ENCODE measurements at places on chromosomes 1 and 21. TPM values are rescaled to one million over a fixed set of nuclear protein-coding genes. Genes with fewer than 3 reads are reported as not detected.
A peak's percentile ranks its signal among the peaks of the same experiment; 100 is the strongest.

Gene ZNF593OS
- total RNA-seq, result not detected

GRCh38 chr1:174703309-174703708, 255.5 kb downstream of the GPR52 start:
- DNase-seq, result no peak

- no peak for DNase-seq
Measured at GRCh38 chr1:147514233-147514632, 27.1 kb upstream of the BCL9 start.

Gene OR2M3
- not detected for total RNA-seq

DNA sequence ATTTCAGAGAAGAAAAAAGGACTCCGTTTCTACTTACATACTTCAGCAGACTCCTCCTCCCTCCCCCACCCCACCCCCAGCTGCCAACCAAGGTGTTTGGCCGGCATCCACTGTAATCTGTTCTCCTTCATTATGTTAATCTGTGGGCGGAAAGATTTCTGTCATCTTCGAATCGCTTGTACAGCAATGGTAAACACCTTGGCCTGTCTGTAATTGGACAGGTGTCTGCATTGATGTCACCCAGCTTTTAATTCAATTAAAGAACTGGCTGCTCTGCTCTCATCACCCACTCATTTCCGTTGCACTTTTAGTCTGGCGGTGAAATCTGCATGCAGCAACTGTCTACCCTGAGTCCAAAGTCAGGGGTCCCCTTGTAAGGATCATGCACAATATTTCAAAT, 368.6 kb downstream of the USH2A start:
- DNase-seq, result no peak

Gene DPT
- 75.6 TPM for total RNA-seq

DNA sequence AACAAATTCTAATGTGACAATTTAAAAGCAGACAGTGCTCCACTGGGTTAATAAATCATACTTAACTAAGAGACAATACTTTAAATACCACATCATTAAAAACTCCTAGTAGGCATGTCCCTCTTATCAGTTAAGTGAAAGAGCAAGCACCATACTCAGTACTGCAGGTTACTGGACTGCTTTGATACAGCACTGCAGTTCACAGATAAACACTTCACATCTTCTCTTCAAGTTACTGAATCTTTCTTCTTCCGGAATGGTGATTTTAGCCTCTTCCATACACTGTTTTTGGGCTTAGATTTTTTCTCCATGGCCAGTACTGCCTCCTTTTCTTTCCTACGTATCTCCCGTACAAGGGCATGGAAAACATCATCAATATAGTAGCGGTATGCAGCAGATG, 11.0 kb downstream of the RIT1 start:
- no peak for DNase-seq

- DNase-seq, result no peak
Measured at GRCh38 chr1:42179275-42179674, 14.7 kb upstream of the GUCA2A start.

DNA sequence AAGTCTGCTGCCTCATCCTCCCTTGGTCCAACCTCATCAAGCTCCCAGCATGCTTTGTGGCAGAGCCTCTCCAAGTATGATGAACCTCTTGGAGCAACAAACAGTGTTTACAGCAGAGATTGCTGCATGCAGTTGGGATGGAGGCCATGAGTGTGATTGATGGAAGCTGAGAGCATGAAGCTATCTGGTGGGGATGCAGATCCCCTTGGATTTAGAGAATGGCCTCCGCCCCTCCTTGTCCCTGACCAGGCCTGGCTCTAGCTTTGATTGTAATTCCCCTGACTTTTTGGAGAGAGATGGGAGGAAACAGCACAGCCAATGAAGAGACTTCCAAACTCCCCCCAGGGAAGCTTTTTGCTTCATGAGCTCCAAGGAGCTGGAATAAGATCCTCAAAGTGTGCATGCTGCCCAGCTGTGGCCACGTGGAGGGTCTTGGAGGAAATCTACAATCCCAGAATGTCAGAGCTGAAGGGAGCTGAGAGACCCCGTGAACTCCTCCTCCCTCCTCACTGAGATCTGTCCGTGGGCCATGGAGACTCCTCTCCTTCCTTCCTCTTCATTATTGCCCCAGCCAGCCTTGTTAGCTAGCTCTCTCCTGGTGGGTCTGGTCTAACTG, 165.3 kb upstream of the USP24 start:
- DNase-seq, result no peak

GRCh38 chr1:204520834-204521709, 4.9 kb downstream of the MDM4 start:
- peak; percentile 72 for DNase-seq

DNA sequence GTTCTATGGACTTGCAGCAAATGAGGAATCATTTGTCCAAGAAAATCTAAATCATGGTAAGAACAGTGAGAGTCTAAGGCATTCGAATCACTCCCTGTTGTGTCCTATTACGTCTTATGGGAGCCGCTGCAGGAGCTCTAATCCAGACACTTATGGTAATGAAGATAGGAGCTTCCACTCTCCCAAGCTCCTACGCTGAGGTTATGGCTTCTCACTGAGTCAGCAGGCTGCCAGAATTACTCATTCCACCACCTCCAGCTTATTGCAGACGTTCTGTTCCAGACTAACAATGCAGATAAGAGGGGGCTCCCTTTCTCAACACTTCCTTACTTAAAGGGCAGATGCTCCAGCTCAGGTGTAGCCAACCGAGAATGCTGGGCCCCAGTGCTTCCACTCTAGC, 212.6 kb downstream of the GREM2 start:
- peak; percentile 88 for DNase-seq

Data from RPMI7951 (cell line).